ENCODE measurements at places on chromosomes 2 and 18.

GRCh38 chr2:11752906-11753305 is 6.5 kb downstream of the LPIN1 start:
- no peak for DNase-seq

DNA sequence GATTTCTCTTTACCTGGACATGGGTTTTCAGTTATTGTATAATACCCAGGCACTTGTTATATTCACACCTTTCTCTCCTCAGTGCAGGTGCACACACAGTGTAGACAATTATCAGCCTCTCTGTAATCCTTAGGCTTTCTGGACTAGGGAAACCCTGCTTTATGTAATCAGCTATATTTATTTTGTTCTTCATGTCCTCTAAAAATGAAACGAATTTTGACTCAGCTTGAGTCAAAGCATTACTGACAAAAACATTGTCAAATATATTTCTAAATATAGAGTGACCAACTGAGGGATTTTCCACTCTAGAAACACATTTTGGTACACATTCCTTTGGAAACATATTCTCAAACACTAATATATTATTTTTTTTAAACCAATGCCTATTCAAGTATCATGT is 144.8 kb upstream of the GULP1 start:
- DNase-seq = no peak

- DNase-seq = no peak
Measured at GRCh38 chr2:180661686-180662030, 318.7 kb upstream of the UBE2E3 start.

- no peak for DNase-seq
Measured at GRCh38 chr2:214019229-214019972, 391.5 kb upstream of the VWC2L start.

GRCh38 chr18:31647127-31647753 is 37.1 kb downstream of the B4GALT6 start:
- DNase-seq = no peak

DNA sequence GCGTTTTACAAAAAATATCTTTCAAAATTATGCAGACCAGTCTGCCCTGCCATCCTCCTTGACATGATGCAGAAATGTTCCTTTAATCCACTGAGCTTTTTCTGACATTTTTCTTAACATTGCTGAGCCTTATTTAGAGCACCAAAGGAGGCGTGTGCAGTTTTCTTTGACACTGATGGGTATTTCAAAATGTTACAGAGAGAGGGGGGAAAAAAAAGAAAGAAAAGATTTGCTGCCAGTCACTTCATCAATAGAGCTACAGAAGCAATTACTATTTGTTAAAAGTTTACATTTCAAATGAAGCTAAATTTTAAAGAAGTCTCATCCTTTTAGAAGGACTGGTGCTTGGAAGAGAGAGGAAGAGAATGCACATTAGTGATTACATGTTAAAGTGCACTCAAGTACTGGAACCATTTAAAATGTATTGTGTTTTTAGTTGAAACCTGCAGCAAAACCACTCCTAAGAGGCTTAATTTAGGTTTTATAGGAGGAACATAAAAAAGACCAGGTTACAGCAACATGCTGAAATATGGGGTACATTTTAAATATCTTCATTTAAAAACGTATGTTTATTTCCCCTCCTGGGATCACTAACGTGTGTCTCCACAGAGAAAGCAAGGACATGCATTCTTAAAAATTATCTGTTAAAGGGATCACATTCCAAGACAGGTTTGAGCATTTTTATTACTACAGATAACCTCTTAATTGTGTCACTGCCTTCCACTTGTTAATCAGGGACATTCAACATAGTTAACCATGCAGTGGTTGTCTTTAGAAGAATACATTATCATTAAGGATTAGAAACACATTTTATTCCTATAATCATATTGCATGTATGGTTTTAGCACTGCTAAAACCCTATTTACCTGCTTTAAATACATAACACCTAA is 258.4 kb downstream of the MEIS1 start:
- no peak for DNase-seq

- DNase-seq = no peak
Measured at GRCh38 chr2:72815655-72816278, 10.1 kb downstream of the EXOC6B start.

GRCh38 chr2:190762566-190762965 is 113.7 kb downstream of the NAB1 start:
- no peak for DNase-seq

DNA sequence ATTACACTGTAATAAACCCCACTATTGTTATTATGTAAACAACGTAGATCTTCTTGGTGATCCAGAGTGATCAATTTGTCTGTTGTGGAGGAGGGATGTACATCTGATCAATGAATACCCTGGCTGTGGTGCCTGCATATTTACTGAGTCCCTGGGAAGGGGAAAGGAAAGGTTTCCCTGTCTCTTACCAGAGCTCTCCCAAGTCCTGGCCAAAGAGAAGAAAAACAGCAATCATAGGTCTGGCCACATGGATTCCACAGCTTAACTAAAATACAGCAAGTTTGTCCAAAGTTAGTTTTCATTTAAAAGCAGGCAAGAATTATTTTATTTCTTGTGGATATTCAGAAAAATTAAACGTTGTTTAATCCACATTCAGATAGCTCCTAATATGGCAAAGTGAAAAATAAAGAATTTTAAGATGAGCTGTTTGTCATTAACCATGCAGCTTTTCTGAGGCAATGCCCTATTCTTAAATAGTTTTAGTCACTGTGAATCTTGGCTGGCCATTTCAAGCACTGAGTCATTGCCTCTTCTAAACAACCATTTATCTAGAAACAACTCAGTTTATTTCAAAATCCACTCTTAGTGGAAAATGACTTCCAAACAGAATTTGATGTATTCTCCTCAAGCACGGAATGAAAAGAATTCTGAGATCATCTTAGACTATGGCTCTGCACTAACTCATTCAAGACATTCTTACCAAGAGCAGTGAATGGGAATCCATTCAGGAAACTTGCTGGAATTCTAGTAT is 1004.4 kb upstream of the CDH2 start:
- no peak for DNase-seq

DNA sequence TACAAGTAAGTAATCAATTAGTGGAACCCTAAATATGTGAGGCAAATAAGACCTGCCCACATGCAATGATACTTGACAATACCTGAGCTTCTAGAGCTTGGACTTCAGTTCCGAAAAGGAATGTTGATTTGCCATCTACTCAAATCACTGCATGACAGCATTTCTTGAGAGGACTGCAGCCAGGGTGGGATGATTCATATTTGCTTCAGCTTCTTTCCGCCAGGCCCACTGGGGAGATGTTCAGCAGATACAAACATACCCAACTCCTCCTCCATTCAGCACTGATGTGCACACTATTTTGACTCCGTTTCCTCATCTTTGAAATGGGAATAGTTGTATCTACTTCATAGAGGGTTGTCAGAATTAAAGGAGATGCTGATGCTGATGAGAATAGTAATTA is 28.8 kb upstream of the TMEM177 start:
- no peak for DNase-seq

- DNase-seq = no peak
Measured at GRCh38 chr2:96548558-96549465, 12.3 kb downstream of the ARID5A start.

- DNase-seq = no peak
Measured at GRCh38 chr2:219198974-219199373, 7.6 kb upstream of the ZFAND2B start.

DNA sequence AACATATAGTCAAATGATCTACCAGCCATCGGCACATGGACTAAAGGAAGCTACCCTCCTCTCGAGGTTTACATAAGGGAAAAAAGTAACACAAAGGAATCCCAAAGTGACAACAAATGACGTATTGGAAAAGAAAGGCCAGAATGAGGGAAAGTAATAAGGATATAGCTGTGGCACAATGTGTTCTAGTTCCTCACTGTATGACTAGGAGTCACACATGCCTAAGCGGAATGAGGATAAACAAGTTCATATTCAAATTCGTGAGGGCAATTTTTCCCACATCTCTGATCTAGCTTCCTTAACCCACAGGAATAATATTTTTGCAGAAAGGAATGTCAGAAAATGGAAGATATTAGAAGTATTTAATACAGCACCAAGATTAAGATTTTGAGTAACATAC is 162.3 kb upstream of the PID1 start:
- no peak for DNase-seq

DNA sequence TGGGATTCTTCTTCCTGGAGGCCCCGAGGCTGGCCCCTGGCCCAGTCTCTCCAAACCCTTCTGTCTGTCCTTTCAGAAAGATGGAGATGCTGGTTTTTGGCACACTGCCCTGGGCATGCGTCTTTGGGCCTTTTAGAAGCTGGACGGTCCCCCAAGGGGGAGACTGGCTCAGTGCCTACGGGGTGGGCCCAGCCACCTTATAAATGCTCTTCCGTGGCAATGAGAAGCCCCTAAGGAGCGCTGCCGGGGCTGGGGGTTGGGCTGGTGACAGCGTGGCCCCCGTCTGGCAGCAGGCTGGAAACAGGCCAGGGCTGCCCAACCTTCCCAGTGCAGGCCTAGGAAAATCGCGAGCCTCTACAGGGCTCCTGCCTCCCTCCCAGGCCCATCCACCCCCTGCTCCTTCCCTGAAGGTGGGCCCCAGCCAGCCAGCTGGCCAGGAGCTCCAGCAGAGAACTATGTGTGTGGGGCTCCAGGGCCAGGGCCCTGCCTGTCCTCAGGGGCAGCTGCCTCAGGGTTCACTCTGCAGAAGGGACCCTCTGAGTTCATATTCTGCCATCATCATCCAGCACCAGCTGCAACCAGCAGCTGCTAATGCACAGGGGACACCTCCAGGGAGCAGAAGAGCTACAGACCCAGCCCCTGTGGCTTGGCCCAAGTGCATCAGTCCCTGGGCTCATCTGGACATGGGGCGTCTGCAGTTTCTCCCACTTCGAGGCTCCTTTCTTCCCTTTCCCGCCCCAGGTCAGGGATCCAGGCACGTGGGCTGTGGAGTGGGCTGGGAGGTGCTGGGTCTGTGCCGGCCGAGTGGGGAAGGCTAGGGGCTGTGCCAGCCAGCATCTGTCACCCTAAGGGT is 107.6 kb upstream of the OTOS start:
- no peak for DNase-seq

DNA sequence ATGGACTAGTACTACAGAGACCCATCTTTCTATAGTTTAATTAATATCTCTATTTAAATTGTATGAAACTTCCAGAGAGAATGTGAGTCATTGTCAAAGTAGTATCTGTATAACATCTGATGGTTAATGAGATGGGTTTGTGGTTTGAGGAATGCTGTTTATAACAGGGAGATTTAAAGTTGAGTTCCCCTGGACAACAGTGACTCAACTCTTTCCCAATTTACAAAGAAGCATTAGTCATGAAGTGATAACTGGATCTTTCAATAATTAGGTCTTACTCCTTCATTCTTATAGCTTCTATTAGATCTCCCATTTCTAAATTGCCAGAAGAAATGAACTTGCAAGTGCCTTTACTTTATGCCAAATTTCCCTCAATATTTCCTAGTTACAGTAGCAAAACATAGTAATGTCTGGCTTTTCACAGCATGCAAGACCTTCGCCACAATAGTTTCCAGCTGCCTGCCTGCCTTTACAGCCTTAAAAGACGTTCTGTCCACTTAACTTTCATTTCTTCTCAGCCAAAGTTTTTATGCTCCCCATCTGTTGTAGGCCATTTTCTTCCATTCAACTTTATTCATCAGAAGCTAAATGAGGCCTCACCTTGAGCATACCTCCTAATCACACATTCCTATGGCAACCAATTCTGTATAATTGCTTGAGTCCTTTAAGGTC is 47.7 kb upstream of the WDR75 start:
- no peak for DNase-seq

DNA sequence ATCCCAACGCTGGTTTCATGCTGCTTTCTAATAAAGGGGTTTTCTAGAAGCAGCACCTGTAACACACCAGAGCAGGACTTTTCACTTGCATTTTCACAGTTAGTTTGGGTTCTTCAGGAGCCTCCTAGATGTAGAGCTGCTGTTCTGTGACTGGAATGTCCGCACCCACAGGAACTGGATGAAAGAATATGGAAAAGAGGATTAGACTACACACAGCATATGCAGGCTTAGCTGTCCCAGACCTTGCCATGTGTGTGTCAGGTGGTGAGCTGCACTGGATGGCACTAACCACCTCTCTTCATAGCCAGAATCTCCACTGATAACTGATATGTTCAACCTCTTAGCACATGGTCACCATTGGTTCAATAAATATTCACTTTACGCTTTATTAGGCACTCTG is 112.1 kb upstream of the POU3F3 start:
- no peak for DNase-seq

DNA sequence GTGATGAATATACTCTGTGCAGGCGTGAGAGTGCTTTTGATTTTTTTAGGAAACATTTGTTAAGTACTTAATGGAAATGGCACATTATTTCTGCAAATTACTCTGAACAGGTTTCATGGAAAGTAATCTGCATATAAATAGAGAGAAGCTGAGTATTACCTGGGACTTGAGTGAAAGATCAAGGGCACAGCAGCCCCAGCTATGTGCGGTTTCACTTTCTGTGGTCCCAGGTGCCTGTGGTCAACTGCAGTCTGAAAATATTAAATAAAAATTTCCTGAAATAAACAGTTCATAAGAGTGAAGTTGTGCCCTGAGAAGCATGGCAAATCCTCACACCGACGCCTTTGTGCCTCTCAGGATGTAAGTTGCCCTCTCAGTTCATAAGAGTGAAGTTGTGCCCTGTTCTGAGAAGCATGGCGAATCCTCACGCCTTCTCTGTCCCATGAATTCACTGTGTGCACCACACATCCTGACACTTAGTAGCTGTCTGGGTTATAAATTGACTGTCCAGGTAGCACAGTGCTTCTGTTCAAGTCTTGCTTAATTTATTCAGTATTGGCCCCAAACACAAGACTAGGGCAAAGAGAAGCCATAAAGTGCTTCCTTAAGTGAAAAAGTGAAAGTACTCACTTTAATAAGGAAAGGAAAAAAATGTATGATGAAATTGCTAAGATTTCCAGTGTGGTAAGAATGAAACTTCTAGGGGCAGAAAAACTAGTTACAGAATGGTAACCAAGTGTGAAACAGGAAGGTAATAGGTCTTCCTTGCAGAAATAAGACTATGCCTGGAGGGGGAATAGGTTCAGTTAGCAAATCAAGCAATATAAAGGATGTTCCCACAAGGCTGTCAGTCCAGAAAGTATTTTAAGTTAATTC is 4.3 kb upstream of the SNTG2 start:
- peak; percentile 51 for DNase-seq

- no peak for DNase-seq
Measured at GRCh38 chr2:216799873-216800431, 59.9 kb downstream of the TNP1 start.

DNA sequence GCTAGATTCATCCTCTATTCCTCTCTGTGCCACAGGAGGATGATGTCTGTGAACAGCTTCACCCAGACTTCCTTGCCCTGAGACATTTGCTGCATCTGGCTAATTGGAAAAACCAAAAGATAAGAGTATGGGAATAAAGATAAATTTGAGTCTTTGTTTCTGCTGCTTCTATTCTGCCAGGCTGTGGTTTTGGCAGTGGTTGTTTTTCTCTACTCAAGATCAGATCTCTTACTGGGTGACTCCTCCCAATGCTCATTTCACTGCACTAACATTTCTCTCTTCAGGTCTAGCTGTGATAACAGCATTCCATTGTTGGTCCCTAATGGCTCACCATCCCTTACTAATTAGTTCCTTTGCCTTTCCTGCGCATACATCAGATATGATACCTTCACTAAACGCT is 89.5 kb downstream of the CALCRL start:
- no peak for DNase-seq

Measured in Jurkat, Clone E6-1 (cell line).